ENCODE measurements at places on chromosomes 5 and 9.

- DNase-seq, result no peak
Measured at GRCh38 chr5:167764641-167765289, 526.7 kb upstream of the WWC1 start.

DNA sequence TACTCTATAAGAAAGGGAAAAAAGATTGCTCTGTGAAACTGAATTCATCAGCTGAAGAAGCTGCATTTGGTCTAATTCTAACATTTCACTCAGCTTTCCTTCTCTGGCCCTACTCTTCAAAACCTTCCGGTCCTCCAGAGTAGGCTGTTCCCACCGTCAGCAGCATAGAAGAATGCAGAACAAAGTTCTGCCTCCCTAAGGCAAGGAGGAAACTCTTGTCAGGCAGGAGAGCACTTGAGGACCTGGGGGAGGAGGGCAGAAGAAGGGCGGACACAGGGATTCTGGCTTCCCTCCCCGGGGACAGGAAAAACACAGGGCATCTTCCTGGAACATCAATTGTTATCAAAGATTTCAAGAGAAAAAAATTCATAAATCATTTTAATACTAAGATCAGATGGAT is 69.2 kb upstream of the SHB start:
- DNase-seq, result no peak

- DNase-seq, result no peak
Measured at GRCh38 chr9:111752455-111752854, 42.3 kb downstream of the SHOC1 start.

- DNase-seq, result no peak
Measured at GRCh38 chr5:6717687-6718086, 4.5 kb downstream of the TENT4A start.

DNA sequence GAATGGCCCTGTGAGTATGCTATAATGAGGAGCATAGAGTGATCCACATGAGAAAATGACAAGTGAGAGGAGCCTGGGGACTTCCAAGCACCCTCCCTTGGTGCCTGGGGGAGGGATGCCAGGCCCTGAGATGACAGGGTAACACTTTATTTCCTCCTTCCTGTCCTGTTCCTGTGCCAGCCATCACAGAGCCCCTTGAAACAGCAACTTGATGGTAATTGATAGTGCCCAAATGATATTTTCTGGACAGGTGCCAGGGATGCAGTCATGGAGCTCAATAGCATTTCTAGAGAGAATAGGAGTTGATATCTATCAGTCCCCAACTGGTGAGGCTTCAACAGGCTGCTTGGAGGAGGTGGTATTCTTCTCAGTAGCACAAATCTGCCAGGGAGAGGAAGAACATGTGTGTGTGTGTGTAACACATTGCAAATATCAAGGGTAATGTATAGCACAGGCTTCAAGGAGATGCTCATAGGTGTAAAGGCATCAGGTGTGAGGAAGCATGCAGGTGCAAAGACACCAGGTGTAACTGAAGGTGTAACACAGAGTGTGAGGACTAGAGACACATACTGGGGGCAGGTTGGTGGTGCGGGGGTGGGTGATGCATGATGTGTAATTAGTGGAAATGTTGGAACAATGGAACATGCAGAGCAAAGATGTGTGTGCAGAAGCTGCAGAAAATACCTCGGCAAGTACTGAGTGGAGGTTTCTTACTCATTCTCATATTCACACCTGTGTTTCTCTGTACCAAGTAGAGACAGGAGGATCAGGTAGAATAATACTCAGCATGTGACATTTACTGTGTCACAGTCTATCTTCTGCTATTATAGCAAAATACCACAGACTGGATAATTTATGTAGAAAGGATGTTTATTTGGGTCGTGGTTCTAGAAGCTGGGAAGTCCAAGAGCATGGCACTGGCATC is 18.1 kb upstream of the WWC1 start:
- DNase-seq, result peak; percentile 26
